ENCODE measurements at places on chromosomes 3 and 15.

- no peak for DNase-seq
These were observed 35.3 kb downstream of the ANXA2 start for GRCh38 chr15:60362321-60363086.

- no peak for DNase-seq
These were observed 24.2 kb downstream of the PSMD6 start for GRCh38 chr3:63998852-63999754.

- no peak for DNase-seq
These were observed 8.8 kb upstream of the A4GNT start for GRCh38 chr3:138140940-138141339.

- no peak for DNase-seq
These were observed 136.9 kb downstream of the PLCL2 start for GRCh38 chr3:17021614-17022013.

GRCh38 chr3:13491206-13491974, 11.3 kb downstream of the HDAC11 start:
- DNase-seq = no peak

DNA sequence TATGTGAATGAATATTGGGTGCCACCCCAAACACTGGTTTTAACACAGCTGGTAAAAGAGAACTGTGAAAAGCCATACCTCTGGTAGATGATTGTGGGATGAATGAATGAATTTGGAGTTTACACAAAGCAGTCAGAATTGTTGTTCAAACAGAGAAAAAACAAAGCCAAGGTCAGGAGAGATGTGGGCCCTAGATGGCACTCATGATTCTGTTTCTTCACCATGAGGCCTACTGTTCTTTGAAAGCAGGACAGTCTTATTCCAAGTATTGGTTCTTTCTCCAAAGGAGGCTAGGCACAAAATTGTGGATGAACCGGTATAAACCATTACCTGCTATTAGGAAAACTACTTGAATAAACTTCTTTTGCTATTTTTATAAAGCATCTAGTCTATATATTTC, 97.6 kb downstream of the SAMMSON start:
- DNase-seq = no peak

DNA sequence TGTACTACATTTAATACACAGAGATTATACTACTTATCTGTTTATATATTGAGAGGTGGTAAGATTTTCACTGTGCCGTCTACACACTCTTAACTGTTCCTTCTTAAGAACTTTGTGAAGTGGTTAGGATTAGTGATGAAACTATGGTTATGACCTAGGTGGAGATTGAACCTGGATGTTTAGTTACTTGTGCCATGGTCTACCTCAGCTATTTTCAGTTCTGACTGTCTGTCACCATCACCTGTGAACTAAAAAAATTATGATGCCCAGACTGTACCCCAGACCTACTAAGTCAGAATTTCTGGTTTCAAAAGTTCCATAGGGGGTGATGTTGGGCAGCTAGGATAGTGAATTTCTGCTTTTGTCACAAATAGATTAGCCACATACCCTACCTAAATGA, 6.4 kb downstream of the RASA2 start:
- DNase-seq = no peak

- DNase-seq = no peak
These were observed 202.2 kb downstream of the DOCK3 start for GRCh38 chr3:50876947-50877346.

DNA sequence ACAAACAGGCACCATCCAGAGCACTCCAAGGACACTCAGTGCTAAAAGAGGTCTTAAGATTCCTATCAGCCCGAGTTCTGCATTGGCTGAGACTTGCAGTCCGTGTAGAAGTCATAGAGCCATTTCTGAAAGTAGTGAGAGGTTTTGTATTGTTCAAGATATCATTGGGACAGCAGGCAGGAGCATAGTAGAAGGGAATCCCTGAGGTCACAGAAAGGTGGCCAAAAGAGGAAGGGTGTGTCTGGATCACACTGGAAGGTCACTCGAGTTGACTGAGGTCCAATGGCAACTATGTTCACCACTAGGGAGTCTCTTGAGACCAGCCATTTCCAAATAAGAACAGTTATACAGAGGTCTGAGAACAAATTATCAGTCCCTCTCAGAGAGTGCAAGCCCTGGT, 468.3 kb downstream of the EPHB1 start:
- no peak for DNase-seq

DNA sequence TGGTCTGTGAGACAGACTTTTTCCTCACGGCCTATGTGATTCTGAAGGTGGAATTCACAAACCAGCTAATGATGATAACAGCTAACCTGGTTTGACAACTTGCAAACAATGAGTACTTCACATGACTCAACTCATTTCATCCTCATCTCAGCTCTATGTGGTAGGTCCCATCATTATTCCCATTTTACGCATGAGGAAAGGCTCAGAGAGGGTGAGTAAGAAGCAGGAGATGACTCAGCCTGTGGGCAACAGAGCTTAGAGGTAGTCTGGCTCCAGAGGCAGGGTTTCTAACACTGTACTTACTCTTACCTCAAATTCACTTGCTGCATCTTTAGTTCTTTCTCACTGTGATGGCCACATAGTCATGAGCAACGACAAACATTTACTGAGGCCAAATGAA, 25.8 kb upstream of the PSMD6 start:
- no peak for DNase-seq

DNA sequence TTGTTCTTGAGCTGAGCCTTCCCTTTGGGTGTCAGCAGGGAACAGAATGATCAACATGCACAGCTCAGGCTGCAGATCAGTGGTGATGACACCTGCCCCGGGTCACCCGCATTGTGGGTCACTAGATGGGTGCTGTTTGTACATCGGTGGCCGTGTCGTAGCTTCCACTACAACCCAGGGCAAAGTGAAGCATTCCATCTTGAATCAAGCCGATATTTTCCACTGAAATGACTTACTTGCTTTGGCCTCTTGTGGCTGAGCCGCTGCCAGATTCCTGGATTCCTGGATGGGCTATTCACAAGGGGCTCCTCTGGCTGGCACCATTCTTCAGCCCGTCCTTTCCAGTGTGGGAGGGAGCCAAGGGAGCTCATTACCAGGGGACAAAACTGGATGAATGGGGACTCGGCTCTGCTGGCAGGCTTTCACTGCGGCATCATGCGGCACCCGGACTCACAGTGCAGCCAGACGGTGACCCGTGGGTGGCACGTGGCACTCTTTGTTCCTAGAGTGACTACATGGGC, 65.6 kb downstream of the SLCO3A1 start:
- no peak for DNase-seq

GRCh38 chr15:73335471-73335870, 33.3 kb downstream of the HCN4 start:
- DNase-seq = no peak

DNA sequence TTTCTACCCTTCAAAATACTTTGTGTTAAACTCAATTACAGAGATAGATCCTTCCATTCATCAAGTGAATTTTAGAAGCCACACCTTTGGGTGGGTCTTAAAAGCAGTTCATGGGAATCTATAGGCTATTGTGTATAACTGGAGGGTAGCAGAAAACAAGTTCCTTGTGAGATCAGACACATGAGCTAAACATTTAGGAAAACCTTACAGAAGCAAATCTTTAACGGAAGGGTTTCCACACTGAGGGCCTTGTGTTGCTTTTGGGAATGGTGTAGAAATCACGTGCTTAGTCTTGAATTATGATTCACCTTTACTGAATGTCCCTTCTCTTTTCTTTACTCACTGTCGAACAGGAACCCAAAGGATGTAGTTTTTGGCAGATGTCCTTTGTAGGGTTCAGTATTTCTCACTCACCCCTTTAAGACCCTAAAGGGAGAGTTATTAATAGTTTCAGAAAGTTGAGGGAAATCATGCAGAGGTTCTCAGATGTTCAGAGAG, 257.3 kb upstream of the CTDSPL start:
- no peak for DNase-seq

DNA sequence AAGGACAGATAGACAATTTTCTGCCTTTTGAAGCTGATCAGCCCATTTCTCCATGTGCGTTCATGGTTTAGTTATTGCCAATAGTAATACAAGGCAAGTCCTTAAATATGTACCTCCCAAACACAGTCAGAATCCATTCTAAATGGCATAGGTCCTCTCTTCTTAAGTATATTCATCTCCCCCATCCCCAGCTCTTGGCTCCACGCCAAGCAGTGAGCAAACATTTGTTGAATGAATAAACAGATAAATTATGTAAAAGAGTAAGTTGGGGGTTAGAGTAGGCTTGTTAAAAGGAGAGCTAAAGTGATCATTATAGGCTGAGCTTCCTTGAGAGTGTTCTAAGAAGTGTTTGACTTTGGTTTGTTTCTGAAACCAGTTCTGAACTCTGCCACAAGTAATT, 241.3 kb downstream of the ITPR1 start:
- no peak for DNase-seq

GRCh38 chr3:55146216-55146615, 218.4 kb upstream of the LRTM1 start:
- no peak for DNase-seq

- no peak for DNase-seq
These were observed 106.6 kb downstream of the TGFBR2 start for GRCh38 chr3:30712991-30713390.

DNA sequence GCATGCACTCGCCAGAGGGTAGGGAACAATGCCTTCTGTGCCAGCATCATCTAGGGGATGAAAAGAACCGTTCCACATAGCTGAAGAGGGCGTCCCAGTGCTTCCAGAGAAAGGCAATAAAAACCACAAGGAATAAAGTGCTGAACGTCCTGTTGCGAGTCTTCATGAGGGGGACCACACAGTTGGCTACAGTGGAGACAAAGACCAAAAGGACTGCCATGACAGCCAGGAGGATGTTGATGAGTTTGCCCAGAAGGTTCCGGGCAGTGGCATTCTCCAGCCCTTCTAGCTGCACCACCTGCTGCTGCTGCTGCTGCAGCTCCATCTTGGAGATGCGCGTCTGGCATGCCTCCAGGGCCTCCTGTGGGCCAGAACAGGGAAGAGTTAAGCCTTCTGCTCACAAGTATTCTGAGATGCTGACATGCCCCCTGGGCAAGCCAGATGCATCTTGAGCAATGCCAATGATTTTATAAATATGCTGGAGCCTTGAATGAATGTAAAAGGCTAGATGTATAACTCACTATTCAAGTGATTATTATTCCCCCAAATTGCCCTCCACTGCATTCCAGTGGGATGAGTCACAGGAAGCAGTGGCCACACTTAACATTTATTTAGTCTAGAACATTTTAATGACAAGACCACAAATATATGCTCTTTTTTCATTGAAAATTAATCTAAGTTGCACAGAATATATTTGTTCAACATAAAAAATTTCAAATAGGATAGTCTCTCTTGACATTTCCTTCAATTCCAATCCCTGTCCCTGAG, 45.1 kb upstream of the PLXND1 start:
- DNase-seq = no peak

DNA sequence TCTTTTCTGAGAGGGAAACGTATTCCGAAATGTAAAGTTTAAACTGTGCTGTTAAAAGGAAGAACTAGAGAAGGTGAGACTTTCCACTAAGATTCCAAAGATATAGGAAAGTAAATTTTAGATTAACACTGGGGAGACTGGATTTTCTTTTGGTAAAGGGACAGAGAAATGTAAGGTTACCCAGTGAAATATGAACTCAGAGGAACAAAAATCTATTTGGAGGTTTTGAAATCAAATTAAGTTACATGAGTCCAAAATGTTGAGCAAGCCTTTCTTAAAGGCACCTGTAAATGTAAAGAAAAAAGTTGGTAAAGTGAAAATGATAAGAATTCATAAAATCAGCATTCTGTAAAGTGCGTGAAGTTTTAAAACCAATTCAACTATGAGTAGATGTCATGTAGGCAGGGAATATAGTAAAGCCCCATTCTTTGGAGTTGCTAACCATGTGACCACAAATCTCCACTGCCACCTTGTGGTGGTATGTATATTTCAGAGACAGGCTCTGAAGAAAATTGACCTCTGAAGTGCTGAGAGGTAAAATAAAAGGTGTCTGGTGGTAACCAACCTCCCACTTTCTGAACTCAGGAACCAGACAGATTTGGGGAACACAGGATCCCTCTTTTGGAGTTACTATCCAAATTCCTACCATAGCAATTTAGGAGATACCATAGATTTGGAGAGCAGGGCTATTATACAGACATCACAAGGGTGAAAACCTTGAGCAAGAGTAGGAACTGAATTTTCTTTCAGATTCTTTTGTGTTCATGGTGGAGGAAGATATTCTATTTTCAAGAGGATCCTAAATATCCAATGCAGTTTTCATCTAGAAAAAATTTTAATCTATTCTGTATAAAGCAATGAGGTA, 215.3 kb downstream of the ROBO2 start:
- DNase-seq = peak; percentile 17

GRCh38 chr3:137972396-137972795, 37.6 kb upstream of the CLDN18 start:
- DNase-seq = no peak

DNA sequence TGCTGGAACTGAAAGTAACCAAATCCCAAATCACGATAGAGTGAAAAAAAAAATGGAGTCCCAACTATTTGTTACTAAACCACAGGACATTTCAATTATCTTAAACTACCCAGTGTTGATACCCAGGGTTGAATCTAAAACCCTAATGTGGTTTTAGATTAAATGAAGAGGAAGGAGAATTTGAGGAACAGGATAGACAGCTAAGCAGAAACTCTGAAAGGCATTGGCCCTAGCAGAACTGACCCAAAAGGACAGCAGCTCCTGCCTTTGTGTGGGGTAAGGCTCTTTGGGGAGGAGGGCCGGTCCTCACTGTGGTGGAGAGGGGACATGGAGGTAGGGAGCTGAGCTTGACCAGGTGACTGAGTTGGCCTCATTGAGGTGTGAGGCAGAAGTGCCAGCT, 30.7 kb upstream of the SNRK start:
- no peak for DNase-seq

DNA sequence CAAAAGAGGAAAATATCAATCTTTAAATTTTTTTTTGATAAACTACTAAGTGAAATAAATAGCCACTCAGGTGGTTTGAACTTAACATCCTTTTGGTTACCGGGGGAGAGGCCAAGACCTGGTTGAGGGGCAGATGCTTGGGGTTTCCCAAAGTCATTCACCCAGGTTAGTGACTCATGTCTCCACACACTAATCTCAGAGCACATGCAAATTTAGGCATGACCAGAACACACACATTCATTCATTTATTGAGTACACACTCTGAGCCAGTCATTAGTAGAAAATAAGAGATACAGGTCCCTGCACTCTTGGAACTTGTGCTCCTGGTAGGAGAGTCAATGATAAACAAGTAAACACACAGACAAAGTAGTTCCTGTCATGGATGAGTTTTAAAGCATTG, 7.3 kb downstream of the ILDR1 start:
- no peak for DNase-seq

Data from CMK (cell line).